ENCODE measurements at places on chromosomes 16 and 17.

- no peak for DNase-seq
Measured at GRCh38 chr17:53571342-53571741, 251.4 kb upstream of the KIF2B start.

GRCh38 chr16:70746708-70747424 lies 54.1 kb downstream of the VAC14 start:
- DNase-seq, result no peak

GRCh38 chr16:67115639-67116038 lies 5.9 kb downstream of the PHAF1 start:
- no peak for DNase-seq

GRCh38 chr17:27878776-27879562 lies 14.2 kb downstream of the LYRM9 start:
- peak; percentile 15 for DNase-seq

DNA sequence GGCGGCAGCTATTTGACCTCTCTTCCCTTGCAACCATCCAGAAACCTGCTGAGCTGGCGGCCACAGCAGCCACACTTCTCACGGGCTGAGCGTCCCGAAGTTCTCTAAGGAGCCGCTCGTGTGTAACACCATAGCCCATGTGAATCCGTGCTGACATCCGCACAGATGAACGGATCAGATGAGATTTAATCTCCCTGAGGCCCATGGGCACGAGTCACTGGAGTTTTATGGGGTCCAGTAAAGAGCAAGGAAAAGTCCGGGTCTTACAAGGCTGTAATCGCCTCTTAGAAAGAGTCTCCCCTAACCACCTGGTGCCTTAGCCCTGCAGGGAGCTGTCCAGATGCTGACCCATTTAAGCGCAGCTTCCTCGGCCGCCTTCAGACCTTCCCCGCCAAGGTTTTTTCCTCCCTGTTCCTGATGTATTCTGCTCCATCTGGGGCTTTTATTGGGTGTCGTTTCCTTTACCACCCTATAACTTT lies 5.5 kb upstream of the CACNG5 start:
- no peak for DNase-seq

- DNase-seq, result no peak
Measured at GRCh38 chr17:1872254-1872653, 42.4 kb downstream of the RPA1 start.

GRCh38 chr16:57783116-57783515 lies 19.2 kb downstream of the KIFC3 start:
- DNase-seq, result no peak

DNA sequence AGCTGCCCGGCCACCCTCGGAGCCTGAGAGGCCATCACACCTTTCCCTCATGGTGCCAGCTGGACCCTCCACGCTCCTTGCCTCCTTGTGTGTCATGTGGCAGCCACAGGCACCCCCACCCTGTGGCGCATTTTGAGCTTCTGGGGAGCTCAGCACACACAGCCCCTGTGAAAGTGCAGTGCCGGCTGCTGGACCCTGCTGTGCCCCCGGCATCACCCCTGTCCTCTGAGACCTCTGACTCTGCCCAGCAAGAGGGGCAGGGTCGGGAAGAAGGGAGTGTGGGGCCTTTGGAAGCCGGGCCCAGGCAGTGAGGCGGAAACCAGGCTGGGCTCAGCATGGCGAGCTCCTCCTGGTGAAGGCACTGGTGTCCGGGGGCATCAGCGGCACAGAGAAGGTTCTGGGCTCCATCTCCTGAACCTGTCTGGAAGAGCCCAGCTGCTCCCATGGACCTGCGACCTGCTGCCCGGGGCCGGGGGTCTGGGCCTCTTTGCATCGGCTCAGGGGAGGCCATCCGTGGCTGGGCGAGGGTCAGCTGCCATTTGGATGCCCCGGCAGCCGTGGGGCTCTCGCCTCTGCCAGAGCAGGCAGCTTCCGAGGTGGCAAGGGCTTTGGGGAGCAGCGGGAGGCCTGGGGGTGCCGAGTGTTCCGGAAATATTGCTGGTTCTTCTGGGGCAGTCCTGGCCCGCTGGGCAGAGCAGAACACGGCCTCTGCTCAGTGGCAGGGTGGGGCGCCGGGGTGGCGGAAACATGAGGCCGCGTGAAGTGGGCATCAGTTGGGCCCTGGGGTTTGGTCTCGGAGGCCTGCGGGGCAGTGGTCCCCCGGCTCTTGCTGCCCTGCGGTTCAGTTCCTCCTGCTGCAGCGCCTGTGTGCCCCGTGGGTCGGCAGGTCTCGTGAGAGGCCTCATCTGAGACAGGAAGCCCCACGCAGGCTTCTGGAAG lies 17.9 kb downstream of the CENPX start:
- no peak for DNase-seq

GRCh38 chr16:84753412-84754326 lies 53.9 kb downstream of the USP10 start:
- no peak for DNase-seq

DNA sequence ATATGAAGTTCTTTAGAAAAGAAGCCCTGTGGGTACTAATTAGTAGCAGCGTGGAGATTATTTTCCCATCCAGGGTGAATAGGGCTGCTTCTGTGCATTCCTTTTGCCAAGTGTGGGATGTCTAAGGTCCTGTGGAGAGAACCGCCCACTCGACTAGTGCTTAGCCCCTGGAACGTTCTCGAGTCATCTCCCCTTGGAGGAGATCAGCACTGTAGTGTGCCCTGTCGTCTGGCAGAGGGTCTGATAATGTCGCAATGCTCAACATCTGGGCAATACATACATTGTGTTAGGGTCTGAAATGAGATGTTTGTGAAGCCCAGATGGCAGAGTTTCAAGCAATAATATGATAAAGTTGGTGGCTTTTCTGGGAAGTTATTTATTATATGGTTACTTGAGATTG lies 64.8 kb downstream of the SPECC1 start:
- DNase-seq, result no peak

DNA sequence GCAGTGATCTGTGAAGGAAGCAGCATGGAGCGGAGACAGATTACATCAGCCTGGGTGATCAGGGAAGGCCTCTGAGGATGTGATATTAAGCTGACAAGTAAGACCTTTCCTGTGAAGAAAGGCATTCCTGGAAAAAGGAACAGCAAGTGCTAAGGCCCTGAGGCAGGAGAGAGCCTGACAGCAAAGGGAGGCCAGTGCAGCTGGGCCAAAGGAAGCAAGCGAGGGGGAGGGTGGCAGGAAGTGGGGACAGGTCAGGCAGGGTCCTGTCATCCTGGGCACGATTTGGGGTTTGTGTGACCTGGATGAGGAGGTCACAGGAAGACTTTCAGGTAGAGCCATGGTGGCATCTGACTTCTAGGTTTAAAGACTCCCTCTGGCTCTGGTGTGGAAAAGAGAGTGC lies 12.3 kb downstream of the CPNE2 start:
- DNase-seq, result no peak

DNA sequence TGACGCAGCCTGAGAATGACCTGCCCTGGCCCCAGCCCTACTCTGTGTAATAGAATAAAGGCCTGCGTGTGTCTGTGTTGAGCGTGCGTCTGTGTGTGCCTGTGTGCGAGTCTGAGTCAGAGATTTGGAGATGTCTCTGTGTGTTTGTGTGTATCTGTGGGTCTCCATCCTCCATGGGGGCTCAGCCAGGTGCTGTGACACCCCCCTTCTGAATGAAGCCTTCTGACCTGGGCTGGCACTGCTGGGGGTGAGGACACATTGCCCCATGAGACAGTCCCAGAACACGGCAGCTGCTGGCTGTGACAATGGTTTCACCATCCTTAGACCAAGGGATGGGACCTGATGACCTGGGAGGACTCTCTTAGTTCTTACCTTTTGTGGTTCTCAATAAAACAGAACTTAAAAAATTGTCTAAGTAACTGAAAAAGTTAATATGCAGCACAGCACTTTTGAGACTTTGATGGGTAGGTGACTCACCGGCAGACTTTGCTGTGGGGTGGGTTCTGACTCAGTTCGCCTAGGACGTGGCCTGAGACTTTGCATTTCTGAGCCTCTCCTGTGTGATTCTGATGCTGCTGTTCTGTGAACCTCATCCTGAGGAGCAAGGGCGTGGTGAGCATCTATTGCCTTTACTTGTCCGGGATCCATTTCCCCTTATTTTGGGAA lies 5.7 kb downstream of the LAT start:
- DNase-seq, result no peak

- DNase-seq, result no peak
Measured at GRCh38 chr17:17505610-17506171, 9.5 kb upstream of the RASD1 start.

DNA sequence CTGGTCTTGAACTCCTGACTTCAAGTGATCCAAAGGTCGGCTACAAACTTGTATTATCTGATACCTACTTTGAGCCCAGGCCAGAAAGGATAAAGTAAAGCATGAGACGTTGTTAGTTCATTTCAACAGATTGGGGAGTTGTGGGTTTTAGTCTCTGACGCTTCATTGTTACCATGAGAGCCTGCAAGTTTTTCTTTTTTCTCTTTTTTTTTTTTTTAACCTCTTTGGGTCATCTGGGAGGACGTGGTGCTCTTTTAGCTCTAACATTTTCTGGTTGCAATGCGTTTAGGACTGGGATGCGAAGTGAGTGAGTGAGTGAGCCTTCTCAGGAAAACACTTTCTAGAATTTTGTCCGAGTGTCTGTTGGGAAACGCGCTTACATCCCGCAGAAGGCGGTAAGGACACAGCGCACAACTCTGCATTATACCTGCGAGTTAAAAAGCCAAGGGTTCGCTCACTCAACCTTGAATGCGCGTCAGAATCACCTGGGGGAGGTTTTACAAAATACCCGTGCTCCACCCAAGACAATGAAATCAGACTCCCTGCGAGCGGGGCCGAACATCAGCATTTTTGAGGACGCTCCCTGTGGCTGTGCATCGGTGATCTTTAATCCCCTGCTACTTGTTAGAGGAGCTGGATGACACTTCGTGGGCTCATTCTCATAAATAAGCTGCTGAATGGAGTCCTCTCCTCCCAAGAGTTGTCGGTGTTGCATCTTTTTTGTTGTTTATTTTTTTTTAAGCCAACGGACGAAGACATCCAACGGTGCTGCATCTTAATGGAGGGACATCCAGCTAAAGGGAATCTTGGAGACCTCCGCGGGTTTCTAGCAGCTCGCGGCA lies 629 bp upstream of the RNF135 start:
- no peak for DNase-seq

GRCh38 chr16:4660454-4661007 lies 32.8 kb upstream of the NUDT16L1 start:
- peak; percentile 62 for DNase-seq

DNA sequence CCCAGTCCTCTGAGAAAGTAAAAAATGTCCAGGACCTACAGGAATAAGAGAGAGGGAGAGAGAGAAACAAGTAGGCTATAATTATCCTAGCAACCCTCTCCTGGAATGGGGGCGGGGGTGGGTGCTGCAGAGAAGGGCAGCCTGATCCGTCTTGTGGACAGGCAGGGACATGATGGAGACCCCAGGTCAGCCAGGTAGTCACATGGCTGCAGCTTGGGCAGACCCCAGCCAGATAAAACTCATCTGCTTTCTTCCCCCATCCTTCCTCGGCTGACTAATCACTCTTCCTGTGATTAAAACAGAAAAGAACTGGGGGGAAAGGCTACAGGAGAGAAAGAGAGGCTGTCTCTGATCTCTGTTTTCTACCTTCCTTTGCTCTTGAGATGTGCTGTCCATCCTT lies 32.6 kb downstream of the COPZ2 start:
- peak; percentile 50 for DNase-seq

DNA sequence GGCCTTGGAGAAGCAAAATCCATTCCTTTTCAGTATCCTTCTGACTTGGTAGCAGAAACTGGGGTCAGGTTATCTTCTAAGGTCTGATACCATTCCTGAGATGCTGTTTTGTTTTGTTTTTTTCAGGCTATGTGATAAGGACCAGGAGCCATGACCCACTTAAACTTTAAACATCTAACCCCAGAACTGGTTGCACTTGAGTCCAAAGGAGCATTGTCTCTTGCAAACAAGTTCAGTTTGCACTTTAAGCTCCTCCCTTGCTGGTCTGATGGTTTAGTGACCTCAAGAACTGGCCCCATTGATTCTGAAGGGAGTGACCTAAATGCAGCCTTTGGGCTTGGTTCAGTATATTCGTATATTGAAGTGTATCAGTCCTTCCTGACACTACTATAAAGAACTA lies 75.2 kb downstream of the ERCC4 start:
- no peak for DNase-seq

- no peak for DNase-seq
Measured at GRCh38 chr17:63714550-63715277, 14.8 kb upstream of the LIMD2 start.

GRCh38 chr17:80053102-80053501 lies 16.7 kb downstream of the CCDC40 start:
- DNase-seq, result no peak

GRCh38 chr17:75645889-75646637 lies 12.8 kb downstream of the SMIM5 start:
- no peak for DNase-seq

- no peak for DNase-seq
Measured at GRCh38 chr16:16022683-16023064, 73.3 kb downstream of the ABCC1 start.

DNA sequence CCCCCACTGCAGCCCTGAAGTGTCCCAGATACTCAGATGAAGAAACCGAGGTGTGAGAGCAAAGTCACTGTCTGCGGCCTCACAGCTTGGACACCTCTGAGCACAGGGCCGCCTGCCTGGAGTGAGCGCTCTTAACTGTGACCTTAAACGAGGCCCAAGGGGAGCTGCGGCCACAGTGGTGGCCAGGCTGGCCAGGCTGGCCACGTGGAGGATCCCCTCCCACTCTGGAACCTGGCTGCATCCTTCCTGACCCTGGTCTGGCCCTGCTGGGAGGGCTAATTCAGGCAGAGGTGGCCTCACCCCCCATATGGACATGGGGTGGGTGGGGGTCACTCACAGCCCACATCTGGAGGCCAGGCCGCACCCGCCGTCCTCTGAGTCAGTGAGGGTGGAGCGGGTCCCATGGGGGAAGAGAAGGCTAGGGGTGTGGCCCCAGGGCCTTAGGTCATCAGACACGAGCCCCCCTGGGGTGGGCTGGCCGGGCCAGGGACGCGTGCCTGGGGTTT lies 6.6 kb downstream of the VASN start:
- DNase-seq, result peak; percentile 13

- DNase-seq, result no peak
Measured at GRCh38 chr16:15523939-15524338, 89.6 kb downstream of the BMERB1 start.

- no peak for DNase-seq
Measured at GRCh38 chr16:54297154-54297553, 10.6 kb upstream of the IRX3 start.

GRCh38 chr16:57544124-57544653 lies 1.7 kb downstream of the ADGRG5 start:
- no peak for DNase-seq

- no peak for DNase-seq
Measured at GRCh38 chr17:61878520-61878919, 15.2 kb upstream of the BRIP1 start.

DNA sequence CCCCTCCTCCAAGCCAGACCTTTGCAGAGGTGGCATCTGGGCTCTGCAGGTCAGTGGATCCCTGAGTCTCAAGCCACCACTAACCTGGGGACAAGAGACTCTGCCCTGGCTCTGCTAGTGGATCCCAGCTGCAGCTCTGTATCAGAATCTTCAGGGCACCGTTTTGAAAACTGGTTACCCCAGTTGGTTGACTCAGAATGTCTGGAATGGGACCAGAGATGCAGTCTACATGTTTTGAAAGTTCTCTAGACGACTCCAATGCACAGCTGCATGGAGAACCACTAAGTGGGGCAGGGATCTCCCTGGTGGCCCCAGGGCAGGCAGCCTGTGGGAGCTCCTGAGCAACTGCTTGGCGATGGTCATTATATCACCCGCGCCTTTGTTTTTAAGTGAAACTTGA lies 34.1 kb upstream of the ADORA2B start:
- no peak for DNase-seq
